ENCODE measurements at places on chromosomes 2 and 18. TPM values are rescaled to one million over a fixed set of nuclear protein-coding genes. Genes with fewer than 3 reads are reported as not detected.

DNA sequence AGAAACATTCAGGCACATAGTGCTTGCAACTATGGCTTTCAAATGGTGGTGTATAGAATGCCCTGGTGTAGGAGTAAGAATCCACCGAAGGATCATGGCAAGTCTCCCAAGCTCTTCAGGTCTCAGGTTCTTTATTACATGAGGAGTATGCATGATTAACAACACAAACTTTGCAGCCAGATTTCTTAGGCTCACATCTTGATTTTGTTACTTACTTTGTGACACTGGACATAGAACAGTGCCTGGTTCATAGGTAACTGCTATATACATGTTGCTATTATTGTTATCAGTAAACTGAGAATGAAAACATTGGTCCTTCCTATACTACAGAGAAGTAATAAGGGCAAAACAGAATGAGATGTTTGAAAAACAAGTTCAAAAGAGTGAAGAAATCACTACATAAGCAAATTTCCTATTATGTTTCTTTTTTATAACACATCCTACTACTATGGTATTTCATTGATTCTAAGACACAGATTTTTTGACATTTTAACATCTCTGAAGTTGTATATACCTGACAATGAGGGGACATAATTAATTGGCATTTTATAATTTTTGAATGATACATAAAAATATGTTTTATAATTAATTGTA lies 284.9 kb downstream of the C1D start:
- H3K27me3 ChIP-seq = peaks cover 7% of the 10 kb centered on the region
- H3K4me3 ChIP-seq = no peak overlapping the region
- no peak overlapping the region for H3K27ac ChIP-seq
- no peak for DNase-seq

DNA sequence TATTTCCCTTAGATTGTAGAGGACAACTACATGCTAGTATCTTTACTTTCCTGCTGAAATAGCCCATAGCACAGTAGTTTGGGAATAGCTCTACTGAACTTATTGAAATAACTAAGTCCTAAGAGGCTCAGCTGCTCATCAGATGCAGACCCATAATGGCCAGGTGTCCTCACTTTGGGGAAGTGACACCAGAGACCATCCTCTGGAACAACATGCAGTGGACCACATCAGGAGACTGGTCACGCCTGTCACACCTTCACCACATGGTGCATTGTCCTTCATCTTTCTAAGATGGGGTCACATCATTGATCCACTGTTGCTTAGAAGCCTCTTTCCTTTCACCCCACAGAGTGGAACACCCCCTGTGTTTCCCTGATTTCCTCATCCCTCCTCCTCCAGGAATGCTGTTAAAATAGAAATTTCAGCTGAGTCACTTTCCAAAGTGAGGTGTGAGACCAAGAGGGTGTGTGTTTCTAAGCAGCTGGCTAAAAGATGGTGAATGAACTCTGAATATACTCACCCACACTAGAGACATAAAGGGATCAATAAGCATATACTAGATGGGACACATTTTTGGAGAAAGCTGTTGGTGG lies 215.2 kb upstream of the LRRTM1 start:
- no peak overlapping the region for H3K4me3 ChIP-seq
- DNase-seq = no peak
- no peaks in the 10 kb centered on the region for H3K27me3 ChIP-seq
- no peaks in the 10 kb centered on the region for H3K4me1 ChIP-seq

DNA sequence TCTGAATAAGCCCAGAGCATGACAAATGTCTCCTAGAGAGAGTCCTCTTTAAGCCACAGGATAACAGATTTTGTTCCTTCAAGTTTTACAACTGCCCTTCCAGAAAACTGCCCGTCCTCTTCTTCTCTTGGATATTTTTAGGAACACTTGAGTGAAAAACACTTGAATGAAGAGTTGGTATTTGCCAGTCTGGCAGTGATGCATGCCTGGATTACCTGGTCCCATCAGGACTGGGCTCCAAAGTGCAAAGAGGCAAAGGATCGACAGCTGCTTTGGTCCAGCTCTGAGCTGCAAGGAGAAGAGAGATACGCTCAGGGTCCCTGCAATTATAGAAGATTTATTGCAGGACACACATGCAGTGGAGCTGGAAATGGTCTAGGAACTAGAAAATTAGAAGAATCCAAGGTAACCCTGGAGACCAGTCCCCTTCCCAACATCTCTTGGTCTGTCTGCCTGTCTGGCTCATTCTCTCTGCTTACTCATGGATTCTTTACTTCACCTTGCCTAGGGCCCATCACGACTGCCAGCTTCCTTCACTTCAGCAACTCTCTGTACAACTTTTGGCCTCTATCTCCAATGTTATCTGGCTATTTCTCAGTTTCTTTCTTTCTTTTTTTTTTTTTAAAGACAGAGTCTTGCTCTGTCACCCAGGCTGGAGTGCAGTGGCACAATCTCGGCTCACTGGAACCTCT lies 112.1 kb upstream of the SIX2 start:
- H3K4me3 ChIP-seq = no peak overlapping the region
- H3K36me3 ChIP-seq = no peaks in the 10 kb centered on the region
- no peak for DNase-seq
- H3K27me3 ChIP-seq = peaks cover 6% of the 10 kb centered on the region
- no peaks in the 10 kb centered on the region for H3K4me1 ChIP-seq

DNA sequence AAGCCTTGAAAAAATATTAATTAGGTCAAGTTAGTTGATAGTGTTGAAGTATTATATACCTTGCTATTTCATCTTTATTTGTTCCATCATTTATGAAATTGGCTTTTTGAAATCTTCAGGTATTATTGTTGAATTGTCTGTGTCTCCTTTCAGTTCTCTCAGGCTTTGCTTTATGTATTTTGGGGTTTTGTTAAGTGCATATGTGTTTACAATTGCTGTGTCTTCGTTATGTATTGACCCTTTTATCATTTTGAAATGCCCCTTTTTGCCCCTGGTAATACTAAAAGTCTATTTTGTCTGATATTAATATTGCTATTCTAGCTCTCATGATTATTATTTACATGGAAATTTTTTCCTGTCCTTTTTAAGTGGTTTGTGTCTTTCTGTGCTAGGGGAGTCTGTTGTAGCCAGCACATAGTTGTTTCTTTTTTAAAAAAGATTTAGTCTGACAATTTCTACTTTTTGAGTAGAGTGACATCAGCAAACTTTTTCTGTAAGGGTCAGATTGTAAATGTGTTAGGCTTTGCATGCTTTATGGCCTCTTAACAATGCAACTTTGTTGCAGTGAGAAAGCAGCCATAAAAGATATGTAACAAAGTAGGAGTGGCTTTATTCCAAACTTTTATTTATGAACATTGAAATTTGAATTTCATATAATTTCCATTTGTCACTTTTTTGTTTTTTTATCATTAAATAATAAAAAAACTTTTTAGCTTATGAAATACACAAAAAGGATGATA lies 19.9 kb downstream of the SOCS6 start:
- H3K4me3 ChIP-seq = no peak overlapping the region
- no peaks in the 10 kb centered on the region for H3K4me1 ChIP-seq
- H3K36me3 ChIP-seq = no peaks in the 10 kb centered on the region
- no peak for DNase-seq

DNA sequence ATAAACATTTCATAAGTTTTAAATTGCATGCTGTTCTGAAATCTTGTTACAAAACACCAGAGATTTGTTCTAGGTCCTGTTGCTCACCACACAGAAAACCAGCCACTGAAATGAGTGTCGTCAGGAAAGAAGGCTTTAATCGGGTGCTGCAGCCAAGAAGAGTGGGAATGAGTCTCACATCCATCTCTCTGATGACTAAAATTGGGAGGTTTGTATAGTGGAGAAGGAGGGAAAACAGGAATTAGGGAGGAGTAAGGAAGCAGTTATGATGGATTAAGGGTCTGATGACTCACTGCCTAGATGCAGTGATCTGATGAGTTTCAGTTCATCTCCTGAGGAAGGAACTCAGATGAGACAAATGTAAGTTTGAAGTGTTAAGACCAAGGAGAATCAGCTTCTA lies 42.1 kb upstream of the GPR39 start:
- H3K27me3 ChIP-seq = no peaks in the 10 kb centered on the region
- DNase-seq = no peak
- no peaks in the 10 kb centered on the region for H3K4me1 ChIP-seq
- H3K4me3 ChIP-seq = no peak overlapping the region

The ADD2 gene
- total RNA-seq = 31.6 TPM

The DNAJC27 gene
- 9.8 TPM for total RNA-seq

The SKOR2 gene
- 0.70 TPM for total RNA-seq

The NDUFV2 gene
- total RNA-seq = 497 TPM
